Heart left ventricle (tissue), 16 donors: ENCODE measurements at places on chromosomes 3 and 15. TPM values are rescaled to one million over a fixed set of nuclear protein-coding genes. Genes with fewer than 3 reads are reported as not detected.

The TM6SF1 gene
- 6.0 TPM for total RNA-seq

The AMOTL2 gene
- 48.2 TPM for total RNA-seq

The SERINC4 gene
- 0.32 TPM for total RNA-seq

The SLMAP gene
- total RNA-seq = 269 TPM

The LYSMD2 gene
- total RNA-seq = 3.2 TPM

The DPPA2 gene
- not detected for total RNA-seq

The TEX55 gene
- not detected for total RNA-seq

The PCYT1A gene
- 105 TPM for total RNA-seq

The ANKUB1 gene
- not detected for total RNA-seq

The ISL2 gene
- not detected for total RNA-seq

The FGF7 gene
- total RNA-seq = 19.8 TPM
